C1 segment of cervical spinal cord (tissue), 14 donors: ENCODE measurements at places on chromosomes 7 and 10.

- no peak for DNase-seq
These were observed 179.2 kb upstream of the FAM3C start for GRCh38 chr7:121575194-121575765.

DNA sequence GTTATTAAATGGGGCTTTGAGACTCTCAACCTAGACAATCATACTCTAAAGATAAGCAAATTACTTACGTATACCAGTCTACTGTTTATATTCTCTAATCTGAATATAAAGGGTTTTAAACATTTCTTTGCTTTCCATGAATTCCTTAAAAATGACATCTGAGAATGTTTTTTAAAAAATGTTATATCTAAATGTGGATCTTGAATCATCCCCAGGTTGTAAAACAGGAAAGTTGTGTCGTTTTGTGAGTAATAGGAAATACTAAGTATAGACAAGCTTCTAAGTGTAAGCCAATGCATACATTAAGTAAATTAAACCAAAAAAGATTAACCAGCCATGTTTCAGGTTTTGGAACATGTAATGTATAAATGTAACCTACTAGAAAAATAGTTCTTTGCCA lies 26.8 kb downstream of the ADD3 start:
- no peak for DNase-seq

DNA sequence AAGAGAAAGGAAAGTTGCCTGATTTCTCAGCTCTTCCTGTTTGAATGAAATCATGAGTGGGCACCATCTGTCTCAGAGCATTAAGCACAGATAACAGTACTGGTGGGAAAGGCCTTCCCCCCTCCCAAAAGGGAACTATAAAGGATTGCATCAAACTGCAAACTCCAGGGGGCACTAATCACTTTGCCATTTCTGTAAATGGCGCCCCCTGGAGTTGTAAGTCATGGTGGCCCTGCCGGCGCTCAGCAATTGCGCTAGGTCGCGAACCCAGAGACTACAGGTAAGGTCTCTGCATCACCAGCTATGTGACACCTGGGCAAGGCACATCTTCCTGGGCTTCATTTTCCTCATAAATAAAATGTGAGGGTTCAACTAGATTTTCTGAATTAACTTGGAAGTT lies 11.1 kb downstream of the LRRC4 start:
- DNase-seq: no peak

- no peak for DNase-seq
These were observed 2.5 kb downstream of the SLC16A9 start for GRCh38 chr10:59706851-59707797.

GRCh38 chr7:116601426-116601825 lies 70.6 kb upstream of the MET start:
- DNase-seq: no peak

- DNase-seq: no peak
These were observed 81.5 kb upstream of the LRRTM3 start for GRCh38 chr10:66844176-66844942.

GRCh38 chr7:118054529-118054928 lies 129.4 kb upstream of the LSM8 start:
- DNase-seq: no peak

DNA sequence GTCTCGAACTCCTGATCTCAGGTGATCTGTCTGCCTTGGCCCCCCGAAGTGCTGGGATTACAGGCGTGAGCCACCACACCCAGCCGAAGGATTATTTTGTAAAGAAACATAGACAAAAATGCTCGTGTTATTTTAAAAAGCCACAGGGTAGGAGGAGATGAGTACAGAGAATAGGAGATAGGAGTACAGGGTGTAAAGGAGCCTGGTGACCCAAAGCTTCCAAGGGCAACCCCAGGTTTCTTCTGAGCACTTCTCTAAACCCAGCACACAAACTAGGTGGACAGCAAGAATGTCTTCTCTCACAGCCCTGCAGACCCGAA lies 54.7 kb downstream of the ZNF467 start:
- DNase-seq: no peak

GRCh38 chr10:108544500-108545120 lies 1378.7 kb downstream of the XPNPEP1 start:
- DNase-seq: no peak

- no peak for DNase-seq
These were observed 18.8 kb downstream of the NOBOX start for GRCh38 chr7:144384555-144385245.

DNA sequence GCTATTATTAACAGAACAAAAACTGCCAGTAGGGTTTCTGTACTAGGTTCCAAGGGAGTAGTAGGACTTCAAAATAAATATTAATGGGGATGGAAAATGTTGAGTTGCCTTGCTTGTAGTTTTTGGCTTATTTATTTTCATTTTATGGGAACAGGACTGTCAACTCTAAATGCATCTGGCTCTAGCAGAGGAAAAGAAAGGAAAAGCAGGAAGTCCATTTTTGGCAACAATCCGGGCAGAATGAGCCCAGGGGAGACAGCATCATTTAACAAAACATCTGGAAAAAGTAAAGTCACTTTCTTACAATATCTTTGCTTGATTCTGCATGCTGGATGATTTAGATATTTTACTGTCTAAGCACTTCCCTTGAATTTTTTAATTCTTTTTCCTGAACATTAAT lies 69.4 kb downstream of the NOC3L start:
- DNase-seq: no peak

GRCh38 chr7:49273897-49274296 lies 349.6 kb downstream of the CDC14C start:
- no peak for DNase-seq

- DNase-seq: no peak
These were observed 1118.6 kb downstream of the SORCS3 start for GRCh38 chr10:105759669-105760068.

DNA sequence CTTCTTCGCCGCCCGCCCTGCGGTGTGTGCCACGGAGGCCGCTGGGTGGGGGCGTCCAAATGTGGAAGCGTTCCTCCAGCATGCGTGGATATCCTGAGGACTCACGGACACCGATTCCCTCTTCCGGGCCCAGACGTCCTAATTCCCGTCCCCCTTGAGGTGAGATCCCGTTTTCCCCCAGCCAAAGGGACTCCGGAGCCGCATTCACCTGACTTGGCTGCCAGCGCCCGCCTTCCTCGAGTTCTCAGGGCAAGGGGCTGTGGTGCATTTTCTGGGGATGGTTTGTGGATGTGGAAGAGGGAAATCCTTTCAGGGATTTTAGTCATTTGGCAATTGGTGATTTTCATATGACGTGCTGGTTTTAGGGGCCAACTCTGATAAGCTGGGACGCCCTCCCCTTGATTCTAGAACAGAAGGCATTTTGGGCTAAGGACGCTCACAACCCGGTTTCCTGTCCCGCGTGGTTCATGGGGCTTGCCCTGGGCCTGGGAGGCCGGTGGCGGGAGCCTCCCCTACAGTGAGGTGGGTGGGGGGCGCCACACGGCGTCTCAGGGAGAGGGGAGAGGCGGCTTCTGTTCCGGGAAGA lies 165.4 kb downstream of the ACTR3B start:
- no peak for DNase-seq
